Amniotic epithelial cell (primary cell): ENCODE measurements at places on chromosomes 5 and 9.

DNA sequence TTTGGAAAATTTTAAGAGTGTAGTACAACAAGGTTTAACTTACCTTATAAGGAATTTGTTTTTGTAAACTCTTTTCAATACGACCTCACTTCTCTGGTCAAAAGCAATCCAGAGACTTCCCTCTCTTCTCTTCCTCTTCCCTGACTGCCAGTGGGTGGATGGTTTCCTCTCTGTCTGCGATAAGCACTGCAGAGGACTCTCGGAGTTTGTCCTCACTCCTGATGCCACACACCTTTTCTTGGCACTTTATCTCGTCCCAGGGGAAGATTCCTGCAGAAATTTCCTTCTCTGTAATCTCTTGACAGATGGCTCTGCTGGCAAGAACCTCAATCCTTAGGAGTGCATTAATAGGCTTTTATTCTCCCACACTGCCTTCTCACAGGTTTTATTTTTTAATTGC, 641.6 kb downstream of the NR2F1-AS1 start:
- no peak for DNase-seq

GRCh38 chr9:19620326-19620725, 168.5 kb downstream of the SLC24A2 start:
- DNase-seq, result no peak

DNA sequence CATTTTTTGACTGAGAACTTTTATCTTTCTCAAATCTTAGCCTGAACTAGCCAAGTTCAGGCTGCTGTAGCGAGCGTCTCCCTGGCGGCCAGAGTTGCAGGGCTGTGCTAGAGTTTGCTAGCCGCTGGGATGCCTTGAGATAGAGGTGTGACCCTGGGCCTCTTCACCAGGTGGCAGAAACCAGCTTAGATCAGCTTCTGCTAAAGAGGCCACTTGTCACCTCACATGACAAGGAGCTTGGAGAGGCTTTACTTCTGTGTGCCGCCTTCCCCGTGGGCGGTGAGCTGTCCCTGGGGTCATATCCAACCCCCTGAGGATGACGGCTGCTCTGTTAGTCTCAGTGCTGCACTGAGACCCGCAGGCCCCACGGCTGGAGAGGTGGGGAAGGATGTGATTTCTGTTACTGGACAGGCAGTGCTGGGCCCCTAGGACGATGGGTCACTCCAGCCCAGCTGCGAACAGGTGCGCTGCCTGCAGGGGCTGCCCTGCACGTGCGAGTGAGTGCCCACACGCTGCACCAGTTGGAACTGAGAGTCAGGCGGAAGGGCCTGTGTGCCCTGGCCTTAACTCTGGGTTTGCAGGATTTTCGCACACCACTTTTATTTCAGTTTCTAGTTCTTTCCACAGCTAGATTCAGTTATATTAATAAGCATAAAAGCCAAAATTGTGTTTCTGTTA, 63.8 kb downstream of the EHMT1 start:
- no peak for DNase-seq

GRCh38 chr9:970151-970996, 6.1 kb upstream of the DMRT3 start:
- no peak for DNase-seq

DNA sequence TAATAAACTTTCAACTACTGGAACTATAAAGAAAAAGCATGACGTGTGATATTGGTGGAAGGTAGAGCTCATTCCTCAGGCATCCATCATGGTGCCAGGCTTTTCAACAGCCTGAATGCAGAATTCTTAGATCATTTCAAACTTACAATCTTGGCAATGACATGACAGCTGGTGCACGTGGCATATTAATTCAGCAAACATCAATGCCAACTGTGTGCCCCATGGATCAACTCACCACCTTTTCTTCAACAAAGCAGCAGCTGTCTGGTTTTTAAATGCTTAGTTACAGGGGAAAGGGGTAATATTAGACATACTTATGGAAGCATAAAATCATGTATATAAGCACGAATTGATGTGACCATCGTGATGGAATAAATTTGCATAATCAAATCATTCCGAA, 56.0 kb upstream of the OR13F1 start:
- no peak for DNase-seq

DNA sequence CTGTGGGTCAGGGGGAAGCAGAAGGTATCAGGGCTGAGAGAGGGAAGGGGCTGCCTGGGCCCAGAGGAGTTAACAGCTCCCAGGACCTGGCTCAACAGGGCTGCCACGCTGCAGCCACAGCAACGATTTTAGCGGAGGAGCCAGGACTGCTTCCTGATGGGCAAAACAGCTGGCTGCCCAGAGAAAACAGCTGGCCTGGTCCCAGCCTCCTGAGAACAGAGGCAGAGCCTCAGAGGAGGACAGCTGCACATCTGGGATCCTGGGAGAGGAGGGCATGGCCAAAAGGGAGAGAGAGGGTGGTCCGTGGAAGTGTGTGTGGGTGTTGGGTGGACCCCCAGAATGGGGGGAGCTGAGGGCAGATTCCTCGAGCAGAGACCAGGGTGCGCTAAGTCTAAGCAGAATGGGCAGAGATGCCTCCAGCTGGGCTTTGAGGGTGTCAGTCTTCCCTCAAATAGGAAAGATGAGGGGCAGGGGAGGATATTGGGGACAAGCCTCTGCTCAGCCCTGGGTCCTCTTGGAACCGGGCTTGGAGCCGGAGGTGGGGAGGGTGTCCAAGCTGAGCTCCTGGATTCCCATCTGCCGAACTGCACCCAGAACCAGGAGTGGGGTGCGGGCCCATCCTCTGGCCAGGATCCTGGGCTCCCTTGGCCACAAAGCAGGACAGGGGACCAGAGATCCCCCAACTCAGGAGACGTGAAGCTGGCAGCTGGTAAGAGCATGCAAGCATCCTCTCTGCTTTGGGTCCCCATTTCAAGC, 9.1 kb upstream of the CERCAM start:
- no peak for DNase-seq

- peak; percentile 86 for DNase-seq
Measured at GRCh38 chr5:84437673-84438315, 53.1 kb upstream of the EDIL3 start.

DNA sequence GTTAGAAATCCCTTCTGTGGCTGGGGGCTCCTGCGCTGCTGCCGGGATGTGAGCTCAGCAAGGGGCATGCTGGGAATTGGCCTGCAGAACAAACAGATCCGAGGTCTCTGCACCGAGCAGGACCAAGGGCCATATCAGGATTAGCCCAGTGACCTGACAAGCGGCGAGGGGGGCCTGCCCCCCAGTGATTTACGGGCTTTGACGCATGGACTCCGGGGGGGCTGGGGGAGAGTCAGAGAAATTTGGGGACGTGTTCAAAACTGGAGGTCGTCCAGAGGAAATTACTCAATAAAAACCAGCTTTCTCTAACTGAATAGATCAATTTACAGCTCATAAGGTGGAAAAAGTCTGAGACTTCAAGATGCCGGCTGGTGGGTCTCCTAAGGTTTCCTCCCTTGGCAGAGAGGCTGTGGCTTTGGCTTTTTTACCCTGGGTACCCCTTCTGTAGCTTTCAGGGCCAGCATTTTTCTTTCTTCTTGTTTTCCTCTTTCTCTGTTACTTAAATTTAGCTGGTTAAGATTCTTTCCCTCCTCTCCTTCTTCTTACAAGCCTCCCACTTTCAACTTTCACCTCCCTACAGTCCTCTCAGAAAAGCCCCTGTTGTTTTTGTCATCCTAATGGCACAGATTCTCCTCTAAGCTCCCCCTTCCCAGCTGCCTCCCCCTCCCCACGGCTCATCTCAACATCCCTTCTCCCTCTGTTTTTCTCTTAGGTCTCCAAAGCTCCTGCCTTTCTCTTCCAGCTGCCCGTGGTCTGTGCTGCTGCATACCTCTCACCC, 551.0 kb downstream of the CCDC171 start:
- DNase-seq, result no peak

DNA sequence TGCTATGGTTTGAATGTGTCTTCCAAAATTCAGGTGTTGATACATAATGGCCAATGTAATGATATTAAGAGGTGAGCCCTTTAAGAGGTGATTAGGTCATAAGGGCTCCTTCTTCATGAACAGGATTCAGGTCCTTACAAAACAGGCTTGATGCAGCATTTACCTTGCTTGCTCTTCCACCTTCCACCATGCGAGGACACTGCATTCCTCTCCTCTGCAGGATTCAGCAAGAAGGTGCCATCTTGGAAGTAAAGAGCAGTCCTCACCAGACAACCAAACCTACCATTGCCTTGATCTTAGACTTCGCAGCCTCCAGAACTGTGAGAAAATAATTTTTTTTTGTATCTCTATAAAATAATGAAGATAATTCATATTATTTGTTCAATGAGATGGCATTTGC, 314.0 kb upstream of the SMARCA2 start:
- DNase-seq, result no peak

GRCh38 chr9:19720377-19720776, 68.5 kb downstream of the SLC24A2 start:
- DNase-seq, result peak; percentile 21
